Activated naive CD4-positive, alpha-beta T cell treated with anti-CD3 and anti-CD28 coated beads for 36 hours (primary cell): ENCODE measurements at places on chromosomes 2 and 18. TPM values are rescaled to one million over a fixed set of nuclear protein-coding genes. Genes with fewer than 3 reads are reported as not detected.

DNA sequence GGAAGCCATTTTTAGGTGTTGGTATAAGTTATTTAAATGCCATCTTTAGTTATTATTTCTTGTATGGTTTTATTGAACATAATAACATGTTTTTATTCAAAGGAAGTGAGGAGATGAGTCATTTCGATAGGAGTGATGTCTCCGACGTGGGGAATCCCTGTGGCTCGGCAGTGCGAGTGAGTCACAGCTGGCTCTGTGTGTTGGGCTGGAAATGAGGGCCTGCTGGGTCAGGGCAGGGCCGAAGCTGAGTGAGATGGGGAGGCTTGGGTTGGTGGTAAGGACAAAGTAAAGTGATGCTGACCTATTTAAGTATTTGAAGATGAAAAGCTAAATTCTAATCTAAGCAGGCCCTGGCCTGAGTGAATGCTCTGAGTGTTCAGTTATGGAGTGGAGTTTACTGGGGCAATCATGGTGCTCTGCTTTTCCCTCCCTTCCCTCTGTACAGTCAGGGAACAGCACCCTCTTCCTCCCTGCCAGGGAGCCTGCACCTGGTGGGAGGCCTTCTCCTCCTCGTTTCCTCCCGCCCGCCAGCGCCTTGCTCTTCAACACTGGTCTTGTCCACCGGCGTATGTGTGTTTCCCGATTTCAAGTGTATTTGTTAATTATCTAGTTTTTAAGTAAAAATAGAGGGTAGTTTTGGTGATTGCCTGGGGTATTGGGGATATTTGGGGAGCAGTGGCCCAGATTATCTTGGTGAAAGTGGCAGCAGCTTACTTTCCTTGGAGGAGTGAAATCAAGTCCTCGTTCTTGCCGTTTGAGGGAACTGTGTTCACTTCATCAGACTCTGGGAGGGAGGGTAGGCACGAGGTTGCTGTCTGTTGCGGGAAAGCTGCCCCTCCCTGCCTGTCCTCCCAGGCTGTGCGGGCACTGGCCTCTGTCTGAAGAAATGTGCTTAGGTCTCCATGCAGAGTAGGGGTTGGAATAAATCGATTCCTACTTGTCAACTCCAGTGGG, 157.0 kb downstream of the LDLRAD4 start:
- H3K36me3 ChIP-seq: no peaks in the 10 kb centered on the region
- no peaks in the 10 kb centered on the region for H3K27me3 ChIP-seq
- peaks cover 81% of the 10 kb centered on the region for H3K4me1 ChIP-seq
- peak overlapping the region; percentile 86 for H3K27ac ChIP-seq

DNA sequence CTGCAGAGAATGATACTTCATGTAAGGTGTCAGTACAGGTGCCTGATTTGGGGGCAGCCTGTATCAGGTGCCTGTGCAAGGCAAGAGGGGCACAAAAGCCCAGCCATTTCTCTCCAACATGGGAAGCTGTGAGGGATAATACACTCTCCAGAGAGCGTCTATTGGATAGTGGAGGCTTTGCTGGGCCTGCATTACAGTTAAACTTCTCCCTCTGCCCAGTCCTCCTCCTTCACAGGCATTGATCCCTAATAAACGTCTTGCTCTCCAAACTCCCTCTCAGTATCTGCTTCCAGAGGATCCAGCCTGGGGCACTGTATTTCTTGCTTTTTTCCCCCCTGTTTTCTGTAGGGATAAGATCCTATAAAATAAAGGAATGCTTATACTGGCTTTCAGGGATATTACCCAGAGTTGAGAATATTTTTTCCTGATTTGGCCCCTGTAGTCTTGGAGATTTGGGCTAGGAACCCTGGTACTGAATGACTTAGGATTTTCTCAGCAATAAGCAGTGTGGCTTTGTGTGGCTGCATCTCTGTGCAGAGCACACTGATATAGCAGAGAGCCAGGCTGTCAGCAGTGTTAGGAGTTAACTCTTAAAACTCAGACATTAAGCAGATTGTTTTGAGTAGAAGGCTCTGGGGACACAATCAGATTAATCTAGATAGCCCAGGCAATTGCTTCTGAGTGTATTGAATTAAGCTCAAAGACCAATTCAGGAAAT, 330.6 kb downstream of the CYRIA start:
- no peak for DNase-seq
- peaks cover 3% of the 10 kb centered on the region for H3K36me3 ChIP-seq
- no peak overlapping the region for H3K27ac ChIP-seq
- no peak overlapping the region for H3K4me3 ChIP-seq
- H3K27me3 ChIP-seq: peaks cover 4% of the 10 kb centered on the region

The SCG2 gene
- not detected for total RNA-seq

DNA sequence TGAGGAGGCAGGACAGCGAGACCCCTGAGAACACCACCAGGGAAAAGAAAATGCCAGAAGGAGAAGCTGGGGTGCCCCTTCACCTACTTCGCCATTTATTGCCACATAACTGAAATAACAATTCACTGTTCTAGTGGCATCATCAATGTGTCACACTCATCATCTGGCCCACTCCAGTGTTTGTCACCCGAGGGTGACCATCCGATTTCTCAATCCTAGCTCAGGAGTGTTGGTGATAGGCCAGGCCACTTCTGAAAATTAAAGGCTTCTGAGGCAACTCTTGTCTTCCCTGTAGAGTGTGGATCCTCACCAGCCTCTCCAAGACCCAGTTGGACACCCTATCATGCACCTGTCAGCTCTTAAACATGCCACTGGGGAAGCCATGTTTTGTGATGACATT, 62.9 kb upstream of the BZW1 start:
- no peak overlapping the region for H3K4me3 ChIP-seq
- DNase-seq: no peak
- no peaks in the 10 kb centered on the region for H3K36me3 ChIP-seq
- H3K4me1 ChIP-seq: no peaks in the 10 kb centered on the region
- no peak overlapping the region for H3K27ac ChIP-seq
